ENCODE measurements at places on chromosomes 16 and 17. TPM values are rescaled to one million over a fixed set of nuclear protein-coding genes. Genes with fewer than 3 reads are reported as not detected.

DNA sequence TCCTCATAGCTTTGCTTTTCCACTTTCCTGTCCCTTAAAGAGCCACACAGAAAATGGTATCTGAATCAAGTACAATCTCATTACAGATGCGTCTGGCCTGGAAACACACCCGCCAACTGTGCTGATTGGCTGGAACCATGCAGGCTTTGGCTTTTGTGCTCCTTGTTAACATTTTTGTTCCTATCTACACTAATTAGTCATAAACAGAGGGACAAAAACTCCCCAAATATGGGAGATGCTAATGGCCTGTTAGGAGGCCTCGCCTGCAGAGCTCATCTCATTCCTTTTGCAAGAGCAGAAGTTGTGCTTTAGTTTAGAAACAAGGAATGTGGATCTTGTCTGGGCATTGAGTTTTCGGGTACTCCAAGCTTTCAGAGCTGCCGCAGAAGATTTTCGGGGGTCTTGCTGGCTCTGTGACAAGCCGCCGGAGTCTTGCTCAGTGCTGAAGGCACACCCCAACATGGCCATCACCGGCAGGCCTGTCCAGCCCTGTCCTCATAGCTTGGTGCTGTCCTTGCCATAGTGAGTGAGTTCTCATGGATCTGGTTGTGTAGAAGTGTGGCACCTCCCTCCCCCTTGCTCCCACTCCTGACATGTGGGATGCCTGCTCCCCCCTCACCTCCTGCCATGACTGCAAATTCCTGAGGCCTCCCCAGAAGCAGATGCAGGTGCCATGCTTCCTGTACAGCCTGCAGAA is 69.8 kb downstream of the METRNL start:
- no peak for DNase-seq

- no peak for DNase-seq
Measured at GRCh38 chr17:82353484-82353883, 5.6 kb upstream of the TEX19 start.

The GAS2L2 gene
- not detected for total RNA-seq

GRCh38 chr17:27762527-27763305 is 37.6 kb downstream of the NOS2 start:
- DNase-seq: no peak

DNA sequence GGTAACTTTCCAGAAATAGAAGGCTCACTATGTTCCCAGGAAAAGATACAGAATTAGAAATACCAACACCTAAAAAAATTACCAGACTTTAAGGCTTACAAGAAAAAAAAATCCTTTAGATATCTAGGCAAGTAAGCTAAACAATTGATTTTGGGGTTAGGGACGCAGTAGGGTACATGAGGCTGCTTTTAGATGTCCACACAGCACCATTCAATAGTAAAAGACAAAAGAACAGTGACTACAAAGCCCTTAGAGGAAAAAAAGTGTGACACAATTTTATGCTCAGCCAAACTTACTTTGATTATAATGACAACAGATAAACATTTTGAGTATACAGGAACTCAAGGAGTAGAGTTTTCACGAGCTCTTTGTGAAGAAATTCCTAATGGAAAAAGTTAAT is 29.9 kb downstream of the METTL16 start:
- no peak for DNase-seq

DNA sequence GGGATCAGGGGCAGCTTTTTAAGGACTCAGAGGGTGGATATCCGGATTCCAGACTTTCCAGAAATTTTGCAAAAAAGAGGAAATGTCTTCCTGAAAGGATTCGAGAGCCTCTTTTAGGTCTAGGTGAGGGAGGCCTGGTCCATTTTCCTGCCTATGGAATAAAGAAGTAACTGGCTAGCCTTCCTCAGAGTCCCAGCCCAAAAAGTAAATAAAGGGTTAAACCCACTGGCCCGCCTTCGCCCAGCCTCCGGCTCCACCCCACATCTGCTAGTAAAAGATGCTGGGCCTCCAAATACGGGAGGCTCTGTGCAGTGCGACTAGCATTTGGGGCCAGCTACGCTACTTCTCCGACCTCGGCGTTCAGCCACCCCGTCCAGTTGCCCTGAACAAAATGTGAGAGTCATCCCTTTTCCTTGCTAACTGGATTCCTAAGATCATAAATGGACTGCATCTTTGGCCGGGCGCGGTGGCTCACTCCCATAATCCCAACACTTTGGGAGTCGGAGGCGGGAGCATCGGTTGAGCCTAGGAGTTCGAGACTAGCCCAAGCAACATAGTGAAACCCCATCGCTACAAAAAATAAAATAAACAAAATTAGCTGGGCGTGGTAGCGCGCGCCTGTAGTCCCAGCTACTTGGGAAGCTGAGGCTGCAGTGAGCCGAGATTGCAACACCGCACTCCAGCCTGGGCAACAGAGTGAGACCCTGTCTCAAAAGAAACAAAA is 824 bp upstream of the MPP2 start:
- DNase-seq: peak; percentile 73

The IL21R gene
- 0.29 TPM for total RNA-seq

GRCh38 chr16:72012607-72013006 is 4.1 kb downstream of the DHODH start:
- no peak for DNase-seq

The UNC45B gene
- total RNA-seq: not detected

- DNase-seq: no peak
Measured at GRCh38 chr17:28343491-28343932, 8.0 kb downstream of the TNFAIP1 start.

GRCh38 chr16:22291860-22292318 is 5.3 kb upstream of the POLR3E start:
- DNase-seq: no peak

- no peak for DNase-seq
Measured at GRCh38 chr17:27577121-27577761, 53.7 kb upstream of the LGALS9 start.

The CFAP97D1 gene
- total RNA-seq: 0.05 TPM

DNA sequence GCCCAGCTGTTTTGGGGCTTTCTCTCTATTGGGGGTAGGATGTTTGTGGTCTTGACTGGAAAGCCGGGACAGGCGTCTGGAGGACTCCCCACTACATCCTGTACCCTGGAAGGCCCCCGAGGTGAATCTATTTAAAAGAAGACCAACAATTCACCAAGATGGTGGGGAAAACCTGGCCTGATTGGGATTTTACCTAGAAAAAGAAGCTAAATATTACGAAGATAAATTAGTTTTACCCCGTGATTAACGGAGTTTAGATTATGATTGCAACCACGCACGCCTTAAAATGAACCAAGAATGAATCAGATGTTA is 779 bp upstream of the CCDC102A start:
- no peak for DNase-seq

The COPZ2 gene
- total RNA-seq: 10.2 TPM

The ZFP3 gene
- 0.19 TPM for total RNA-seq

The KRT28 gene
- not detected for total RNA-seq

- DNase-seq: no peak
Measured at GRCh38 chr16:84410361-84411138, 42.2 kb downstream of the ATP2C2 start.

The FKBP10 gene
- total RNA-seq: 236 TPM

DNA sequence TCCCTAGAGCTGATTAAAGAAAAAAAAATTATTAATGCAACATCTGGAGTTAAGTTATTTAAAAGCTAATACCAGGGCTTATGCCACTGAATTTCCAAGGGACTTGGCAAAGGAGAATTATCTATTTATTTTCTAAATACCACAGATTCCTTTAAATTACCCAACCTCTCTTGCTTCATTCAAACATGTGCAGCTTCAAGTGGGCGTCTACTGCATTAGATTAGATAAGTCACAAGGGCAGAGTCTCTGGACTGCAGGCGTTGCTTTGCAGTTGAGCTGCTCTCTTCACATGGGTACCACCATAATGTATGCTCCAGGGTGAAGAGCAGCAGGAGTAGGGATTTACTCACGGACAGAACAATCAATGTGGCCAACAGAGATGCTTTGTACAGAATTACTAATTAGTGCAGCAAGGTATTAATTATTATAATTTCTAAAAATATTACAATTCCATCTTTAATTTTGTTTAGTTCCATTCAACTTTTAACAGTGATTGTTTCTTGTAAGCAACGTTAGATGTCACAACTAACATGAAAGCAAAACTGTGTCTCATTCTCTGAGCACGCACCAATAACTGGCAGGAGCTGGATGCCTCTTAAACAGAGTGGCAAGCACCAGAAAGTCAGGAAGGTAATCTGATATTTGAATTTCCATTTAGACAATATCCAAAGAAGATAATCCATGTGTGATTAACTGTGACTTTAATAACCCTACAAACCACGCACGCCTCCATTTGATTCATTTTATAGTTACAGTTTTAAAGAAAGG is 214.2 kb downstream of the STX8 start:
- no peak for DNase-seq

The ADAMTS18 gene
- total RNA-seq: not detected

GRCh38 chr17:29005936-29006511 is at the start of gene SEZ6:
TSS of gene SEZ6 (minus strand) at chr17:29006033. CDS start at chr17:29005869, 164 bp downstream.
- peak; percentile 67 for DNase-seq

DNA sequence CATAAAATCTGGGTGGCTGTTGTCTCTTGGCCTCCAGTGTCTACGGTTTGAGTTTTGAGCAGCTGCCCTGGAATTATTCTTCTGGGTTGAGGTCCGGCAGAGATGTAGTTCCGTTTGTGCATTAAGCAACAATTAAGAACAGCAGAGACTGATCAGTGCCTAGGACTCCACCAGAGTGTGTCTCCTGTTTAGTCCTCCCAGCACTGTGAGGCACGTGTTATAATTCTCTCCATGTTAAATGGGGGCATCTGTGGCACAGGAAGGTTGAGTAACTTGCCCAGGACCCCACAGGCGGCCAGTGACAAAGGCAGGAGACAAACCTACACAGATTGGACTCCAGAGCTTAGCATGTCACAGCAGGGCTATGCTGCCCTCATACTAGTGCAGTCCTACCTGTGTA is 225.1 kb downstream of the CBLN1 start:
- DNase-seq: no peak

The NR1D1 gene
- total RNA-seq: 2.1 TPM

GRCh38 chr17:30346221-30346795 is 12.5 kb upstream of the TMIGD1 start:
- DNase-seq: no peak

- DNase-seq: no peak
Measured at GRCh38 chr16:9476744-9477143, 385.3 kb downstream of the HAPSTR1 start.

The SCGB1C2 gene
- not detected for total RNA-seq

The YBX2 gene
- 0.08 TPM for total RNA-seq

DNA sequence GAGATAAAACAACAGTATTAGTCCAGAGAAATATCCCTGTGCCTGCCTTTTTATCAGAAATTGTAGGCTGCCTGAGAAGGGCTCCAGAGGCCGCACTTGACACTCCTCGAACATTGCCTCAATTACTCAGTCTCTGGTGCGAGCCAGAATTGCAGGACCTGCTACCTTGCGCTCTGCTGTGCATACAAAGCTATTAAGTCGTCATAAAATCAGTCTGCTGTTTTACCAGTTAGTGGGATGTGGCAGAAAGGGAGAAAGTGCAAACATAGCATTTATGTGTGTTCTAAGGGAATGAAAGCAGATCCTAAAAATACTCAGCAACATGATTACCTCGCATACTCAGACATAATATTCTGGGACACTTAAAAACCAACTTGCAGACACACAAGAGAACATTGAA is 70.6 kb downstream of the TMC6 start:
- DNase-seq: no peak

GRCh38 chr17:39579318-39580081 is 28.2 kb downstream of the NEUROD2 start:
- no peak for DNase-seq

The GUCY2D gene
- total RNA-seq: not detected

GRCh38 chr16:75267631-75268264 is 16.3 kb upstream of the BCAR1 start:
- no peak for DNase-seq

The ENPP7 gene
- total RNA-seq: not detected

- no peak for DNase-seq
Measured at GRCh38 chr16:8374586-8375231, 215.6 kb downstream of the TMEM114 start.

DNA sequence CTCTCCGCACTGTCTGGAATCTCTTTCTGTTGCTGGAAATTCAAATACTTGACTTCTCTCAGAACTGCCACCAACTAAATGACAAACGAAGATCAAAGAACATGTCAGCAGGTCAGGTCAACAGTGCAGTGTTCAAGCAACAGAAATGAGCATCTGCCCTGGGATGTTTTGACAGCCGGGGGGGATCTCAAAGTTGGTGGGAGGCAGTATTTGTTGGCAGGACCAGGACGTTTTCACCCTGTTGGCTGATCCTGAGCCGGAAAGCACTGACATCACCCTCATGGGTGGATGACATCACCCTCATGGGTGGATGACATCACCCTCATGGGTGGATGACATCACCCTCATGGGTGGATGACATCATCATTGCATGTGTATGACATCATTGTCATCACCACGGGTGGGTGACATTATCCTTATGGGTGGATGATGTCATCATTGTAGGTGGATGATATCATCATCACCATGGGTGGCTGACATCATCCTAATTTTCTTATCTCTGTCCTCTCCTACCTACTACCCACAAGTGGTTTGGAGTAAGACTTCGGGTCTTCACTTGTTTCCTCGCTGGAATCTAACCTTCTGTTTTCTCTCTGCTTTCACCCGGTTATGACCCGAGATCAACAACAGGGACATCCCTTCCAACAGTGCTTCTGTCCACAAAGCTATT is 18.9 kb downstream of the DNAH17 start:
- DNase-seq: peak; percentile 40

- no peak for DNase-seq
Measured at GRCh38 chr17:9241371-9241712, 220.0 kb downstream of the NTN1 start.

- peak; percentile 86 for DNase-seq
Measured at GRCh38 chr17:74453665-74454196, 12.7 kb upstream of the CD300A start.

The KRTAP2-3 gene
- total RNA-seq: not detected

The TMEM235 gene
- not detected for total RNA-seq

The KRT36 gene
- not detected for total RNA-seq

The RMI2 gene
- 23.2 TPM for total RNA-seq

GRCh38 chr16:12907670-12908233 is 6.4 kb downstream of the SHISA9 start:
- DNase-seq: peak; percentile 72

DNA sequence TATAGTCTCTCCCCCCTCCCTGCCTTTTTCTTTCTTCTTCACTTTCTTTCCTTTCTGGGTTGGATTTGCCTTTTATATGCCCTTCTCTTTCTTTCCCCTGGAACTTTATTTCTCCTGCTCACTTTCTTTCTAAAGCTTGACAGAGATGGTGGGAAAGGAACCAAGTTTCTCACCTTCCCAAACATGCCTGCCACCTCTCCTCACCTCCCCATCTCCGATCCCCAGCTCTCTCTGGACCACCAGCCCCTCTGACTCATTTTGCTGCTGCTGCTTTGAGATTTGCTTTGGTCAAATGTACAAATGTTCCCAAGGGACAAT is 6.7 kb upstream of the LHX1 start:
- no peak for DNase-seq

GRCh38 chr17:30244853-30245385 is 9.4 kb upstream of the SLC6A4 start:
- DNase-seq: no peak

The KRT14 gene
- total RNA-seq: not detected

DNA sequence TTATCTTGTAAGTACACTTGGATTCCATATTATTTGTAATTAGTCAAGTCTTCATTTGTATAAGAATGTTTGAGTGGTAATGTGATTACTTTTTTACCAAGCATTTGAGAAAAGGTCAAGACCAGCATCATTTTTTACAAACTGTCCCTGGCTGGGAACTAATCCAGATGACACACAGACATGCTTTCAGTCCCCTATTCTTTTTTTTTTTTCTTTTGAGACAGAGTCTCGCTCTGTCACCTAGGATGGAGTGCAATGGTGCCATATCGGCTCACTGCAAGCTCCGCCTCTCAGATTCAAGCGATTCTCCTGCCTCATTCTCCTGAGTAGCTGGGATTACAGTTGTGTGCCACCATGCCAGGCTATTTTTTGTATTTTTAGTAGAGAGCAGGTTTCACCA is 4.5 kb downstream of the DERL2 start:
- no peak for DNase-seq
